ENCODE measurements at places on chromosomes 3 and 15.
A peak's percentile ranks its signal among the peaks of the same experiment; 100 is the strongest.

DNA sequence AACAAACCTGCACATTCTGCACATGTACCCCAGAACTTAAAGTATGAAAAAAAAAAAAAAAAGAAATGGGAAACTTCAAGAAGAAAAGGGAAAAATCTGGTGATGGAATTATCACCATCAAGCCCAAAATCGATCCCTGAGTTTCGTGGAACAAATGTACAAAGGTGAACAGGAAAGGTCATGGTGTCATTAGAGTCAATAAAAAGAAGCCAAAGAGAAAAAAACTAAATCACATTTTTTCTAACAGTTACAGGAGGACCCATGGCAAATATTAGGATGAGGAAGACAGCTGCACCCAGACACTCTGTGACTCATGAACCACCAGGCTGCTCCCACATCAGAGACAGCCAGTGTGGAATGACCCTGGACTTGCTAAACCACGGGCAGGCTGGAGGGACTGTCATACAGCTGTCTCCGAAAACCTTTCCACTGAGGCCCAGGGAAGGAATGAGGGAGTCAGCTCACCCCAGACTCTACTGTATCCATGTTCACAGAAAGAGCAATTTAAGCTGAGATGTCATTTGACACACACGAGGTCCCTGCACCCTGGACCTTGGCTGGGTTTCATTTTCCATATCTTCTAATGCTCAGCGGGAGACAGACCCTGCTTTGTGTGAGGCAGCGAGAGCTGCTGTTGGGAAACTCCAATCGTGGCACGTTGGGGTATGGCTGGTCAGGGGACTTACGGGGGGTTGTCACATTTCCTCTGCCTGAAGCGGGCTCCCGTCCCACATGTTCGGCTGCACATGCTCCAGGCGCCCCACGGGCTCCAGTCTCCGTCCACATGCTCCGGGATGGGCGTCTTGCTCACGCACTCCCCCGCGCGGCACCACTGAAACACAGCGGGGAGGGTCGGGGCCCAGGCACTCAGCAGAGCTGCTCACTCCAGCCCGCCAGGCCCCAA lies 210.2 kb downstream of the ADAMTS17 start:
- peak; percentile 24 for DNase-seq

- no peak for DNase-seq
These were observed 525.5 kb upstream of the BCHE start for GRCh38 chr3:166362698-166363097.

DNA sequence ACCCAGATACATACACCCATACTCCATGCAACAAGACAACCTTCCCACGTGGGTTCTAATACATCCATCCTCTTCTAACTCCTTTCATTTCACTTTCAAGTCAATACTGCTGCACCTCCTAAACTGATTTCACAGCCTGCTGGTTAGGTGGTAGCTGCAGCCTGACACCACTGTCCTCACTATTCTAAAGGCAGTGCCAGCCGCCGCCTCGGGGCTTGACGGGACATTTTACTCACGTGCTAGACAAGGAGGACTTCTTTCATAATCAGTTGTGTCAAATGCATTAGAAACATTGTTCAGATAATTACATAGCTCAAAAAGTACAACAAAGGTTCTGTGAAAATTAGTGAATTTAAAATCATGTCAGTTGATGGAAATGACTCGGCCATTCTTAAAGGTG lies 6.3 kb downstream of the UROC1 start:
- no peak for DNase-seq

GRCh38 chr3:126485956-126486355 lies 10.3 kb upstream of the ZXDC start:
- DNase-seq: no peak

DNA sequence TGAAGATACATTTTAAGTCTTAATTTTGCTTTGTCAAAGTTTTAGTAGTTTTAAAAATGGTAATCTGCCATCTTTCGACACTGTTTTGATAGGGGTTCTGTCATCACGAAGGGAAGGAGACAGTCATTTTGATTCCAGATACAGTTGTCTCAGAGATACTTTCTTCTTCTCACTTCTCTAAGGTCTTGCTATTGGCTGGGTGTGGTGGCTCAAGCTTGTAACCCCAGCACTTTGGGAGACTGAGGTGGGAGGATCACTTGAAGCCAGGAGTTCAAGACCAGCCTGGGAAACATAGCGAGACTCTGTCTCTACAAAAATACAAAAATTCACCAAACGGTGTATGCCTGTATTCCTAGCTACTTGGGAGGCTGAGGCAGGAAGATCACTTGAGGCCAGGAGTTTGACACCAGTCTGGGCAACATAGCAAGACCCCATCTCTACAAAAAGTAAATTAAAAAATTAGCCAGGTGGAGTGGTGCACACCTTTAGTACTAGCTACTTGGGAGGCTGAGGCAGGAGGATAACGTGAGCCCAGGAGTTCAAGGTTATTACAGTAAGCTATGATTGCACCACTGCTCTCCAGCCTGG lies 3.3 kb downstream of the RAB8B start:
- no peak for DNase-seq

GRCh38 chr15:27934782-27935181 lies 164.3 kb downstream of the OCA2 start:
- DNase-seq: no peak

GRCh38 chr3:47223755-47224154 lies 58.8 kb downstream of the KIF9 start:
- DNase-seq: no peak

DNA sequence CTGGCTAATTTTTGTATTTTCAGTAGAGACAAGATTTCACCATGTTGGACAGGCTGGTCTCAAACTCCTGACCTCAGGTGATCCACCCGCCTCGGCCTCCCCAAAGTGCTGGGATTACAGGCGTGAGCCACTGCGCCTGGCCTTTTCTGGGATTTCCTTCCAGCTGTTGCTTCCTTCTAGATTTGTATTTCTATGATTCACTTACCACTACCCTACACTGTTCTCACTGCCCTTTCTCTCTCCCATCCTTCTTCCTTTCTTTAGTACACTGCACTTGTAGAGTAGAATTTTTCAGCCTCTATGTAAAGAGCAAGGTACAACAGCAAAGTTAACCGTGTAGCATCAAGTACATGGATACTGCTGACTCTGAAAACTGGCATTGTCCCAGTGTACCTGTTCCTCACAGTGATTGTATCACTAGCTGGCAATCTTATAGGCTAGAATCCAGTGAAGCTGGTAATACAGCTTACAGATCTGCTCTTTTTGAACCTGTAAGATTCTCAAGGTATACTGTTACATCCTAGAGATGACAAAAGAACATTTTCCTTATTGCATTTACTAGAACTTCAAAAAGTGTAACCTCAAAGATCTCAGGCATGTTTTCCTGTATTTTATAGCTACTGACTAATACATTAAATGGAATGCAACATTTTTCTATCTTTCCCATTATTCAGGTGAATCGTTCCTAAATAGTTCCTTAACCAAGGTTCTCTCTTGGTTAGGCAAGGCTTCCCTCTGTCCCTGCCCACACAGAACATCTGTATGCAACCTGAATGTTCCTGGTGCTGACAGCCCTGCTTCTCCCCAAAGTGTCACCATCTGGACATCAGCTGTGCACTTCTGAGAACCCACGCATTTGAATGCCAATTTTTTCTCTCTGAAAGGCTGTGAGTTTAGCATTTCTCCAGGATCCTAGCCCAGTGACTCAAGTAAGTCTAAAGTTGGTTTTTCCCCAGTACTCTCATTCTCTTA lies 74.1 kb upstream of the RAP2B start:
- no peak for DNase-seq

- no peak for DNase-seq
These were observed 932 bp upstream of the VPS8 start for GRCh38 chr3:184811034-184811433.

DNA sequence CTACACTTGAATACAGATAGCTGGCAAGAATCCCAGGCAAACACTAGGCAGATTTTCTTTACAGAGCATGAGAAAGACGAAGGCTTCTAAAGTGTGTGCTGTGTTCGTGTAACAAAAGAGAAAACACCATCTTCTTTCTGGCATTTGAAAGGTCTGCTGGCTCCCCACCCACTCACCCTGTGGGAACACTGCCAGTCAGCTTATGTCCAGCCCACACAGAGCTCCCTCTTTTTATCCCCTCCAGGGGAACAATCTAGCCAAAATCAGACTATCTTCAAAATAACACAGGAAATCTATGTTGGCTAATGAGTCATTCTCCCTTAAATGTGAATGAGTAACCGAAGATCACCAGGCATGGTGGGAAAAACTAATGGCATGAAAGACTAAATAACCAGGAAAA lies 45.6 kb upstream of the PAQR5 start:
- DNase-seq: no peak

DNA sequence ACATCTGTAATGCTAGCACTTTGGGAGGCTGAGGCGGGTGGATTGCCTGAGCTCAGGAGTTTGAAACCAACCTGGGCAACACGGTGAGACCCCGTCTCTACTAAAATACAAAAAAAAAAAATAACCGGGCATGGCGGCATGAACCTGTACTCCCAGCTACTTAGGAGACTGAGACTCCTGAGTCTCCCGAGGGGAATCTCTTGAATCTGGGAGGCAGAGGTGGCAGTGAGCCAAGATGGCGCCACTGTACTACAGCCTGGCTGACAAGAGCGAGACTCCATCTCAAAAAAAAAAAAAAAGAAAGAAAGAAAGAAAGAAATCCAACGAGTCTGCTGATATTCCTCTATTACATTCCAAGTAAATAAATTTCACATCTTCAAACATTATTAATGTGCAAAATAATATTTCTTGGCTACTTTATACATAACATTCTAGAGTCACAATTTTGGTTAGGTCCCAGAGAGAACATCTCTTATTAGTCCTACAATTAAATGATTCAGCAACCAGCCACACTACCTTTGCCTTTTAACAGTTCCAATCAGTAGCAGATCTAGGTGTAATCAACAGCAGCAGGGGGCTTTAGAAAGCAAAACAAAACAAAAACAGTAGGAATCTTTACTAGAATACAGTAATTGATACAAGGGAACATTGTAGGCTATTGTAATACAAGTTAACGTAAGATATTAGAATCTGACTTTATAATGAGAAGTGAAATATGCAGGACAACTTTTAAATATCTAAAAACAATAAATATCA lies 195.8 kb downstream of the TBC1D5 start:
- DNase-seq: no peak

DNA sequence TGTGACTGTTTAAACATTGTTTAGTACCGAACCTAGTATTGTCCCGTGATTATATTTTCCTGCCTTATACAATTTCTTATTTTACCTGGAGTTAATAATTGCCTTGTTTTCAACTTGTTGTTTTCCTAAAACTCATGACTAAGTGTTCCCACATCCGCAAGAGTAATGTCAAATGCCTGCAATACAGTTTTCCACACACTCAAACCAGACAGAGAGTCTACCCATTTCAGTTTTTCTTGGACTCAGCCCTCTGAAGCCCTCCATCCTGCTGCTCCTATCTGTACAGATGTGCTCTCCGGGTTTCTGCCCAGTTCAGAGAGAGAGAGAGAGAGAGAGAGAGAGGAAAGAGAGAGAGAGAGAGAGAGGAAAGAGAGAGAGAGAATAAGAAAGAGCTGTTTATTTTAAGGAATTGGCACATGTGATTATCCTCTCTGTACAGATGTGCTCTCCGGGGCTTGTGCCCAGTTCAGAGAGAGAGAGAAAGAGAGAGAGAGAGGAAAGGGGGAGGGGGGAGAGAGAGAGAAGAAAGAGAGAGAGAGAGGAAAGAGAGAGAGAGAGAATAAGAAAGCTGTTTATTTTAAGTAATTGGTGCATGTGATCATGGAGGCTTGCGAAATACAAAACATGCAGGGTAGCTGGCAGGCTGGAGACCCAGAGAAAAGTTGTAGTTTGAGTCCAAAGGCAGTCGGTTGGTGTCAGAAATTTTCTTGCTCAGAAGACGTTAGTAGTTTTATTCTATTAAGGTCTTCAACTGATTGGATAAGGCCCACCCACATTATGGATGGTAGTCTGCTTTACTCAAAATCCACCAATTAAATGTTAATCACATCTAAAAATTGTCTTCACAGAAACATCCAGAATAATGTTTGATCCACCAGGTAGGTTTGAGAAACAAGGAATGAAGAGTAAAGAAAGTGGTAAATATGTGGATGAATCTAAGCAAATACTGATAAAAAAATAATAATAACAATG lies 104.1 kb upstream of the GOLGA8J start:
- DNase-seq: no peak

- DNase-seq: no peak
These were observed at the start of gene BNC1 for GRCh38 chr15:83284559-83285283. BNC1 (minus strand) TSS chr15:83284664; CDS start chr15:83284628, 36 bp downstream.

DNA sequence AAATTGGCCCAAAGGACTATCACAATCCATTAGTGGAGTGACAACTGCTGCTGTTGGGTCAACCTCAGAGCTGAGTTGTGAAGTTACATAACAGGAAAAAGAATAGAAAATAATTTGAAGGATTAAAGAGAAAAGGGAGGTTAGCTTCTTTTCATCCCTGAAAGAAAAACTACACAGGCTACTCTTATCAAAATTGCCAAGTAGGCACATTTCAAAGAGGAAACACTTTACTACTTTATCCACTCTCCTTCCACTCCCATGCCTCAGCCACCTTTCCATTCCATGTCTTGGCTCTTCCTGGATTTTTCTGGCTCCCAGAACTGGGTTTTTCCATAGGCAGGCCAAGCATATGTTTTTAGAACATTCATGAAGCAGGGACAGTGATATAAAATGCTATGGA lies 384.0 kb upstream of the RORA start:
- DNase-seq: no peak

DNA sequence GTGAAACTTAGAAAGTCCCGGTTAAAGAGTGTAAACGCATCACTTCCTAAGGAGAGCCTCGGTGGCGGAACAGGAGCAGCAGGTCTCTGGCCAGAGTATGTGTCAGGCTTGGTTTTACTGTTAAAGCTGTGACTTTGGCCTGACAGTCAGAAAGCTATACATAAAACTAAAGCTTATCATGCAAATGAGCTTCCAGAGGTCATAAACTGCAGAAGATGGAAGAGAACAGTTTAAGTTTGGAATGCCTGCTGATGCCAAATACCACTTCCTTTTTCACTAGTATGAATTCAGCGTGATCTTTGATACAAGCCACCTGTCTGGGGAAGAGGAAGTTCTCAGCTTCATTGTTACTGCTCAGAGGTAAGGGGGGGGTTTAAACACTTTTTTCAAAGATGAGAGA lies 125.1 kb upstream of the CTDSPL start:
- DNase-seq: no peak

- no peak for DNase-seq
These were observed 87.9 kb downstream of the STT3B start for GRCh38 chr3:31620656-31621055.

DNA sequence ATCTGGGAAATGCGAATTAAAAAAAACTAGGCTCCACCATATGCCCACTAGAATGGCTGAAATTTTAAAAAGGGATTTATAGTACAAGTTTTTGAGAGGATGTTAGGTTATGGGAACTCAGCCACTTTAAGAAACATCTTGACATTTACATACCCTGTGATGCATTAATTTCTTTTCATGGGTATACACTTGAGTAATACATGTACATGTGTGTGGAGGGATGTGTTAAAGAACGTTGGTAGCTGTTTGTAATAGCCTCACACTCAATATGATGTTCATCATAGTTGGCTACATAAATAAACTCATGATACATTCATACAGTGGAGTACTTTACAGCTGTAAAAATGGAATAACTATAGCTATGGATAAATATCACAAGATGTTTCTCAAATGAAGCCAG lies 40.9 kb downstream of the MEF2A start:
- no peak for DNase-seq

- no peak for DNase-seq
These were observed 60.7 kb downstream of the CFAP20DC start for GRCh38 chr3:58989163-58989562.

Measured in stimulated activated CD4-positive, alpha-beta T cell treated with anti-CD3 and anti-CD28 coated beads, TNF-alpha, amount 100 ng/mL, for 48 hours (primary cell).